ENCODE measurements at places on chromosomes 7 and 10.

DNA sequence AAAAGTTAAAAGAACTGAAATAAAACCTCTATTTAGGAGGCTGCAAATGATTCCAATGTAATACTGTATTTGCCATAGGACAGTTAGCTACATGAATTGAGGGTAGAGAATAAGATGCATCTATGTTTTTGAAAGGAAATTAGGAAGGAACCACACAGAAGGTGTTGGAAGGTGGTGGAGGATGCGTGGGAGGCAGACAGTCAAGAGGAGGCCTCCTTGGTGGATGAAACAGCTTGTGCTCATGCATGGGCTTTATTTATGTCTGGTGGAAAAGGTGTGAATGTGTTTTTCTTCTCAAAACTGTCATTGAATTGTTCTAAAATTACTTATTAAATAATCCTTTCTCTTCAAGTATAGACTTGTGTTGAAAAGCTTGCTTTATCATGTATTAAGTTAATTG lies 314.4 kb upstream of the NPSR1 start:
- no peak for DNase-seq

GRCh38 chr10:67884842-67885670 lies 600 bp downstream of the SIRT1 start:
- peak; percentile 8 for DNase-seq

DNA sequence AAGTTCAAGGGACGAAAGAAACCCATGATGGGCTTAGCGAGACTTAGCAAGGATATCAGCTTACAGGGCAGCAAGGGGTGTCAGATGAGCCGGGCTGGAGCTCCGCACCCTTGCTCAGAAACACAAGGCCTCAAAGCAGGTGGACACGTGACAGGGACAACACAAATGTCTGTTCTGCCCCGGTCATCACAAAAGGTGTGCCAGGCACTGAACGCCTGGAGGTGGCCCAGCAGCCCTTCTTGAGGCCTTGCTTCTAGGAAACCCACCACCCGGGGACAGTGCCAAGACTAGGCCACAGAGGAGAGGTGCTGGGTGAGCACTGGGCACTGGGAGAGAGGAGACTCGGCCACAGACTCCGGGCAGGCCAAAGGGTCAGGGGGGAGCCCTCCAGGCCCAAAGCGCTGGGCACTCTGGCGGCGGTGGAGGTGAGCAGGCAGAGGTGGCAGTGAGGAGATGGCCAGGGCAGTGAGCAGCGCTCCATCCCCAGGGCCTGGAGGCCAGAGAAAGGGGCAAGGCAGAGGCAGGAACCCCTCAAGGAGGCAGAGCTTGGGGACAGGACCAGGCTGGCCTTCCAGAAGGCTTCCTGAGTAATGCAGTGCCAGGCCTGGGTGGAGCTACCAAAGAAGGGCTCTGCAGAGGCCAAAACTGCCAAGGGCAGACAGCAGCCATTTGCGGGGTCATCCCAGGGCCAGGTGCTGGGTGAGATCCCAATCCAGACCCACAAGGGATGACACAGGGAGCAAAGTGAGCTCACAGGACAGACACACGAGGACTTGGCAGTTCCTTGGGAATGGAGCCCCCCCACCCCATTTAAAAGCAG lies 22.7 kb downstream of the EBF3 start:
- no peak for DNase-seq

DNA sequence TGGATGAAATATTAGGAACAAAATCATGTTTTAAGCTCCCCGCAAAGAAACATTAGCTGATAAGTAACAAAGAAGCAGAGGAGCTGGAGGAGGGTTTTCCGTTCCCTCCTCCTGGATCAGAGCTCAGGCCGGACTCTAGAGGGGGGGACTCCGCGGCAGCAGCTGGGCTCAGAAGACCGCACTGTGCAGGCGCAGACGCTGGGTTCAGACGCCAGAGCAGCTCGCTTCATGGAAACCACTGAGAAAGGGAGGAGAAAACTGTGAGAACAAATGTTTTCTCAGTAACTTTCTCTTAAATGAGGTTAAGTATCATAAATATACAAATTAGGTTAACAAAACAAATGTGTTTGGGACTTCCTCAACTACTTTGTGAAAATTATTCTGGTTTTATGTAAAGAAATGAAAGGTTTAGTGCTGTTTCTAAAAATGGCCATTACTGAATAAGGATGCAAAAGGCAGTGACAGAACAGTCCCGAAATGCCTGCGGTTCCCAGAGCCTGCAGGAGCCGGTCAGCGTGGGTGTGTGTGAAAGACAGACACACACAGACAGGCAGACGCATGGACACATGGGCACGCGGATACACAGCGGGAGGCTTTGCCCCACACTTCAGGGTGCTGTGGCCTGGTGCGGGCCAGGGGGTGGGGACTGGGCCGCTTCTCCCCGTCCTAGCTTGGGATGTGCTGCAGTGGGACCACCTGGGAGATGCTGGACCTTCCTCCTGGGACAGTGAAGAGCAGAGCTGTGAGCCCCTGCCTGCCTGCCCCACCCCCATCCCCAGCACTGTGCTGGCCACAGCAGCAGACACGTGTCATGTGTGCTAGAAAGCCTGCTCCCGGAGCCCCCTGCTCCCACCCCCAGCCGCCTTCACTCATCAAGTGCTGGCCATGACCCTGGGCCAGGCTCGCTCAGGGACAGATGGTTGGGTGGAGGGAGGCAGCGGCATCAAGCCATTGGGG lies 20.3 kb upstream of the ADGRA1 start:
- no peak for DNase-seq
